ENCODE measurements at places on chromosomes 7 and 10. TPM values are rescaled to one million over a fixed set of nuclear protein-coding genes. Genes with fewer than 3 reads are reported as not detected.

DNAJC1 gene
- 29.3 TPM for total RNA-seq

HOXA7 gene
- total RNA-seq = not detected

TCERG1L gene
- total RNA-seq = 0.08 TPM

CALML5 gene
- not detected for total RNA-seq

PAX4 gene
- total RNA-seq = not detected

AKR1D1 gene
- total RNA-seq = 206 TPM

CCDC172 gene
- total RNA-seq = not detected

IRF5 gene
- 5.0 TPM for total RNA-seq

VWDE gene
- 0.38 TPM for total RNA-seq

GTF2I gene
- total RNA-seq = 119 TPM

GNGT1 gene
- total RNA-seq = not detected

BAIAP2L1 gene
- 12.9 TPM for total RNA-seq

CPN1 gene
- 46.9 TPM for total RNA-seq

UPK3B gene
- 1.2 TPM for total RNA-seq

HHEX gene
- 47.4 TPM for total RNA-seq

PANK1 gene
- total RNA-seq = 48.9 TPM

INMT gene
- 21.5 TPM for total RNA-seq

NUTM2E gene
- total RNA-seq = 0.08 TPM

AOAH gene
- total RNA-seq = 3.3 TPM

RNLS gene
- total RNA-seq = 10.1 TPM

CDHR1 gene
- 0.13 TPM for total RNA-seq

FKBP6 gene
- not detected for total RNA-seq

CLRN3 gene
- total RNA-seq = 25.1 TPM

STEAP1B gene
- total RNA-seq = not detected

TAS2R41 gene
- total RNA-seq = 0.45 TPM

ARHGAP22 gene
- total RNA-seq = 0.13 TPM

GPR85 gene
- total RNA-seq = 0.25 TPM

POM121C gene
- 18.2 TPM for total RNA-seq

CHN2 gene
- total RNA-seq = 56.5 TPM

OR2A5 gene
- not detected for total RNA-seq

GLRX3 gene
- 23.9 TPM for total RNA-seq

MYL10 gene
- not detected for total RNA-seq

PLPP4 gene
- total RNA-seq = 0.48 TPM

ADRB1 gene
- total RNA-seq = 0.10 TPM

NEUROG3 gene
- total RNA-seq = not detected

ZNF786 gene
- 3.6 TPM for total RNA-seq

ETV1 gene
- total RNA-seq = 8.4 TPM

TDRD1 gene
- total RNA-seq = 0.05 TPM

C7orf33 gene
- not detected for total RNA-seq

MYOF gene
- total RNA-seq = 3.2 TPM

FAM131B gene
- total RNA-seq = 0.38 TPM

ANKRD7 gene
- total RNA-seq = not detected

LIPM gene
- total RNA-seq = not detected

TRAPPC14 gene
- 7.9 TPM for total RNA-seq

ANXA8L1 gene
- total RNA-seq = 0.86 TPM

VPS37D gene
- total RNA-seq = 2.6 TPM

EPO gene
- 6.4 TPM for total RNA-seq

ADARB2 gene
- 0.81 TPM for total RNA-seq

ANKRD30A gene
- not detected for total RNA-seq

TAS2R3 gene
- total RNA-seq = 0.58 TPM

PCDH15 gene
- not detected for total RNA-seq

KRIT1 gene
- 16.8 TPM for total RNA-seq

CDC123 gene
- total RNA-seq = 23.9 TPM

VAX1 gene
- not detected for total RNA-seq

TBX20 gene
- total RNA-seq = 1.5 TPM

MLXIPL gene
- total RNA-seq = 457 TPM

SFTPD gene
- 0.73 TPM for total RNA-seq

RARRES2 gene
- total RNA-seq = 852 TPM
